ENCODE measurements at places on chromosomes 3 and 15.

DNA sequence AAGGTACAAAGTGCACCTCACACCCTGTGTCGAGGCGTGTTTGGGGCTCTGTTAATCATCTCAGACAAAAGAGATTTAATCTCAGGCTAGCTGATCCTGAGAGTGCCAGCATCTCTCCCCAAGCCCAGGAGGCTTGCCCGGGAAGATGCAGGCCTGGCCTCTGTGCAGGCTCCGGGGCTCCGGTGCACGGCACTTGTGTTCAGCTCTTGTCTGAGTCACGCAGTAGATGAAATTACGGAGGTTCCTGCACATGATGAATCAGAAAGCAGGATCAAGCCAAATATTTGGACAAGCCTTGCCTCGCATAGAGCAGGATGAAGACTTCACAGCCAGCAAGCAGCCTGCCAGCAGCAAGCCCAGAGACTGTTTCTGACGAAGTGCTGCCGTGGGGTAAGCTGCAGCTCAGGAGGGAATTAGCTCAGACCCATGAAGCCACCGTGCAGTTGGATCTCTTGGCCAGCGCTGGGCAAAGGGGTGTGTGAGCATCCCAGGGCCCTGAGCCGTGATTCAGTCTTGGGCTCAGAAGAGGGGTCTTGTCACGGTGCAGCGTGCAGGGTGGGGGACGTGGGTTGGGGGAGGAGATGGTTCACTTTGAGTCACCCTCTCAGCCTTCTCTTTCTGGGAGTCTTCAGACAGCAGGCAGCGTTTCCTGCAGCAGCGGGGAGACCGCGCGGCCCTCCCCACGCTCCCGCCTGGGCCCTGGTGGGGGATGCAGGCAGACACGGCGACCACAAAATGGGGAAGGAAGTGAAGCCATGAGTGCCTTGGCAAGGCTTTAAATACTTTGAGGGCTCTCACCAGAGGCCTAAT, 89.2 kb upstream of the MEF2A start:
- no peak for DNase-seq

GRCh38 chr15:64430000-64430735, 30.2 kb upstream of the ZNF609 start:
- DNase-seq = peak; percentile 61

GRCh38 chr3:31159331-31160039, 265.0 kb upstream of the GADL1 start:
- no peak for DNase-seq

DNA sequence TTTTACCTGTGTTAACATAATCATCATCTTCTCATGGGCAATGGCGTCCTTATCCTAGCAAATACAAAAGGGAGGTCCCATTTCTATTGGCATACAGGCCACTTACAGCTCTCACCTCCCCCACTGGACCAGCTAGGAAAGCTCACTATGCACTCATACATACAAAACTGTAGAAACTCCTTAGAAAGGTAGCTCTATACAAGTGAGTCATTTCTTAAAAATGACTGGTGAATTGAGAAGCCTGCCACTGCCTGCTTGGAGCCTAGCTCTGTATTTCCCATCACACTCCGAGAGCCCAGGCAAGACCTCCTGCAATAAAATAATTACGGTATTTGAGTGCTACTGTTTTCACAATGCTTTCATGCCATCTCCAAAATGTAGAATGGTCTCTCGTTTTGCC, 321.8 kb downstream of the ULK4 start:
- no peak for DNase-seq

DNA sequence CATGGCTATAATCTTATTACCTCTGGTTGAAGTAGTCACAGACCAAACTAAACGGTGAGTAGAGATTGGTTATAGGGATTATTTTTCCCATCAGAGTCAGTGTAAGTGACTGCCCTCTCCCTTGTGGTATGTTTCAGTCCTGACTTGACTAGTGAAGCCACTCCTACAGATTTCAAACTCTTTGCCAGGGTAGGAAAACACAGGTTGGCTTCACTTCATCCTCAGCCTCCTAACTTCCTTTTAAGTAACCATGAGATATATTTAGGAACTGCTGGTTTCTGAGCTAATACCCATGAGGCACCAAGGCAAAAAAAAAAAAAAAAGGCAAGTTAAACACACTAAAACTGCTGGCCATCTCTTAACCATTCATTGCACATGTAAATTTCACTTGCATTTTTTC, 349.2 kb upstream of the MCTP2 start:
- DNase-seq = no peak

- no peak for DNase-seq
These were observed 2.4 kb upstream of the CORO2B start for GRCh38 chr15:68576235-68576892.

- no peak for DNase-seq
These were observed 7.5 kb upstream of the INSYN1 start for GRCh38 chr15:73760330-73761329.

GRCh38 chr3:56188201-56188600, 280.1 kb downstream of the ERC2 start:
- DNase-seq = no peak

- no peak for DNase-seq
These were observed 31.8 kb upstream of the KLHL6 start for GRCh38 chr3:183587336-183587735.

- no peak for DNase-seq
These were observed 45.4 kb downstream of the SOX14 start for GRCh38 chr3:137809509-137809908.

GRCh38 chr3:150703299-150703755, 393 bp downstream of the ERICH6 start:
- peak; percentile 19 for DNase-seq

All from forelimb muscle (tissue), 1 donor.